Activated naive CD4-positive, alpha-beta T cell (primary cell): ENCODE measurements at places on chromosomes 6 and 20.

- DNase-seq, result no peak
Observed at GRCh38 chr6:109082188-109082577, 12.5 kb downstream of the SESN1 start.

- DNase-seq, result no peak
Observed at GRCh38 chr20:23092861-23093495, 6.9 kb upstream of the CD93 start.

DNA sequence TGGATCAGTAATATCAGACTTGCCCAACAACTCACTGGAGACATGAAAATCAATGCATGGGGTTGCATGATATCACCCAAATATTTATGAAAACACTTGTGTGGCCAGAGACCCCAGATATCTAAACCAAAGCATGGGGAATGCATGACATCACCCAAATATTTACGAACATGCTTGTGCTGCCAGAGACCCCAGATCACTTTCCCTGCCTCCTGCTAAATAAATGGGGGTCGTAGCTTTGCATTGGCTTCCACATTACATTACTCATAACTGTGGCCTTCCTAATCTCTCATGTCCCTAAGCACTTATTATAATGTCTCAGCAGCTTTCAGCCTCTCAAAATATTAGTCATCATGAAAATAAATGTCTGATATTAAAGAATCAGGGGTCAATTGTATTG, 838.0 kb upstream of the DEFB115 start:
- DNase-seq, result no peak

- no peak for DNase-seq
Observed at GRCh38 chr20:17870086-17870740, 98.4 kb downstream of the SNX5 start.

DNA sequence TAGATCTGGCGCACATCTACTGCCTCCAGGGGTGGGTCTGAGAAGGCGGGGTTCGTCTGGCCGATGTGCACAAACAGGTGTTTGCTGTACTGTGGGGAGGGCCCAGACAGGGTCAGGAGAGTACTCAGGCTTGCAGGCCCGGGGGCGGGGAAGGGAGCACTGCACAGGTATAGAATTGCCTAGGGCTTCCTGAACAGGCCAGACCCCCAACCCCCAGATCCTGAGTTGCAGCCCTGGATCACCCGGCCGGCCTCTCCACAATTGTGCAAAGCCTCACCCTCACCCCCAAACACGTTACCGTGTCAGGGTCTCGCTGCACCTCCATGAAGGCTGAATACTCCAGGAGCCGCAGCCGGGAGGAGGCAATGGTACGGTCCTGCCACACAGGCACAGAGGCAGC, 7.8 kb downstream of the RPL10A start:
- DNase-seq, result no peak

DNA sequence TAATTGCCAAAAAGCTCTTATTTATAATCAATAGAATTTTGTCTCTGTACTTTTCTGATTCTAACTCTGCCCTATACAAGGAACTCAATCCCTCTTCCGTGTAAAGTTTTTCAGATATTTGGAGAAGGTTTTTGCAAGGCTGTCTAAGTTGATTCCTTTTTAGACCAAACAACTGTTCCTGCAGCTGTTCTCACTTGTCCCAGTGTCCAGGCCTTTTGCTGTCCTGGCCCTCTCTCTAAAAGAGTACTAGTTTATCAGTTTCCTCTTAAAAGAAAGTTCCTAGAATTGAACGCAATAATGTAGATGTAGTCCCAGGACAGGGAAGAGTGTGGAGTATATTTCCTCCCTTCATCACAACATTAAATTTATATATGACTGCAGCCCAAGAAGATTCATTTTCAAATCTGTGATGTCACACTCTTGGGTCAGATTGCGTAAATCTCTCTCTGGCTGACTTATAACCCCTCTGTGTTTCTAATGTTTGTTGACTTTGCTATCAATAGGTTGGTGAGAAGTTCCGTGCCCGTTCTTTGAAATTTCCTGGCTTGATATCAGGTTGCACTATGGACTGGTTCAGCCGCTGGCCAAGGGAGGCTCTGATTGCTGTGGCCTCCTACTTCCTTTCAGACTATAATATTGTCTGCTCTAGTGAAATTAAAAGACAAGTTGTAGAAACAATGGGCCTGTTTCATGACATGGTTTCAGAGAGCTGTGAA, 139.4 kb upstream of the GLP1R start:
- no peak for DNase-seq

DNA sequence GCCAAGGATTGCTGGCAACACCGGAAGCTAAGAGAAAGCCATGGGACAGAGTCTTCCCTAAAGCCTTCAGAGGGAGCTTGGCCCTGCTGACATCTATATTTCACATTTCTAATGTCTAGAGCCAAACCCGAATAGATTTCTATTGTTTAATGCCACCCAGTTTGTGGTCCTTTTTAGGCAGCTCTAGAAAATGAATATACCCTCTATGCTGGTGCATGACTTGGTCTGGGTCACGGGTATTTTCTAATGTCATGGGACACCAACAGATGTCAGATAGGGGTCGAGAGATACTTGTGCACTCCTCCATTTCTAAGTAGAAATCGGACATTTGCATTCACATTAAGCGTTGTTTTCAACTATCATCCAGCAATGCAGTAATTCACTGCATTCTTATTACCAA, 37.0 kb upstream of the SOX4 start:
- DNase-seq, result no peak

DNA sequence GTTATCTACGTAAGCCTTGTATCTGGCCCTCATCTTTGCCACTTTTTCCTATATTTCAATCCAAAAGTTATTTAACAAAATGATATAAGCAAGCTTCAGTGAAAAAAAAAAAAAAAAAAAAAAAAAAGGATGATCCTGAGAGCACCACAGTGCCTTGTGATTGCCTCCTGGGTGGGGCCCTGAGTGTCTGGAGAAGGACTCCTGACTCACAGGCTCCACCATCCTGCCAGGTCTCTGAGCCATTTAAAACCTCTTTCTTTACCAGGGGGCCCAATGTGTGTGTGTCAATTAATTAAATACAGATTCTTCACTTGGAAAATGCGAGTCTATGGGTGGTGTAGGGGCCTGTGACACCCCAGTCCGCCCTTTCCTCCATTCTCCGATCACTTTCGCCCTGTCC, 105.2 kb downstream of the SMOC2 start:
- no peak for DNase-seq

DNA sequence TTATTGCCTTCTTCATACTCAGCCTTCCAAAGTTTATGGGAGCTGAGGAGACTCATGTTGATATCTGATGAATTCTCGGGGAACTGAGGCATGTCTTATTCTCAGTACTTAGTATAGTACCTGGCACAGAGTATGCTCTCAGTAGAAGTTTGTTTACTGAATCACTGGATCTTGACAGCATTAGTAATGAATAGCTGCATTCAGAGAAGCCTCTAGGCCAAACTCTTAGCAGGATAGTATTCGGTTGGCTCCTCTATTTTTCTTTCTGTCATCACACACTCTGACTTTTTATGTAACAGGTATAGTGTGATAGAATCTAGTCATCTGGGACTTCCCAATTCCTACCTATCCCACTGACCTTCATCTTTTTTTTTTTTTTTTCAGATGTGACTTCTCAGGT, 566.4 kb upstream of the MAN1A1 start:
- no peak for DNase-seq

GRCh38 chr6:34494973-34495372, 29.1 kb downstream of the PACSIN1 start:
- DNase-seq, result no peak

- DNase-seq, result no peak
Observed at GRCh38 chr20:33079259-33079658, at the start of gene BPIFB4. Gene BPIFB4 (plus strand): TSS chr20:33079643. CDS start chr20:33081527, 1,884 bp downstream.

DNA sequence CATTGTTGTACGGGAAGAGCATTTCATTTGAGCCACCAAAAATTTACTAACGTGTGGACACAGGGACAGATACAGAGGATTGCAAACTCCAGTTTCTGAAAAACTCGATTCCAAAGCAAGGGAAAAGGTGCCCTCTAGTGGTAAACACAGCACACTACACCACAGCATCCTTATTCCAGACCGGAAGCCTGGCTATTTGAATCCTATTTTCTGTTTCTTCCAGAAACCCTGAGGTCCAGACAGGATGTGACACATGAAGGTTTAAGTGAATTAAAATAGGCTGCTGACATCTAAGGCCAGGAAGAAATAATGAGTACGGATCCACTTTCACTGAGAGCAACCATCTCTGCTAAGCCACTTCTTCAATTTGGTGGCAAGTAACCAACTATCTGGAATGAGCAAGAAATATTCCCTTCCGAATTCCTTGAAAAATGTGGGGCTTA, 31.8 kb upstream of the GMPR start:
- DNase-seq, result no peak

- DNase-seq, result no peak
Observed at GRCh38 chr6:128379577-128379976, 140.8 kb downstream of the PTPRK start.

DNA sequence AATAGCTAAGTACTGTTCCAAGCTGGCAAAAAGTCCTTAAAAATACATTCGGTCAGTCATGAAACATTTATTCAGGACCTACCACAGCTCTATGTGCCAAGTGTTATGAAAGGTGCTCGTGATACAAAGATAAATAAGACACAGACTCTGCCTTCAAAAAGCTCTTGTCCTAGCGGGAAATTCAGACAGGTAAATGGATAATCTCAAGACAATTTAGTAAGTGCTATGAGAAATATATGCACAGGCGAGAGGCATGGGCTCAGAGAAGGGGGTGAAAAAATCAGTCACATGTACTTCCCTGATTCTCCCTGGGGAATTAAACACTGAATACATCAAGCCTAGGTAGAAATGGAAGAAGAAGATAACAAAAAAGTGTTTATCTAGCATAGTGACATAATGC, 49.8 kb upstream of the HEY2 start:
- DNase-seq, result no peak

- DNase-seq, result no peak
Observed at GRCh38 chr6:56757588-56757984, 114.9 kb upstream of the DST start.

DNA sequence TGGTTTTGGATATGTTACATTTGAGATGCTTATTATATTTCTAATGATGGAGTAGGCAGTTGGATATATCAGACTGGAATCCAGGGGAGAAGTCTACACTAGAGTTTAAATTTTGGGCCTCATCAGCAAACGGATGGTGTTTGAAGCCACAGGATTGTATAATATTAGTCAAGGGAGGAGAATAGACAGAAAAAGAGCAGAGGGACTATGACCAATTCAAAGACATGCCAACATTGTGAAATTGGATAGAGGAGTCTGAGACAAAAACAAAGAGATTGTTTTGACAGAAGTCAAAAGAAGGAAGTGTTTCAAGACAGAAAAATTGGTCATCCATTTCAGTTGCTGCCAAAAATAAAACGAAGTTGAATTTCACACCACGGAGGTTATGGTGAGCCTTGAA, 66.5 kb downstream of the NOX3 start:
- DNase-seq, result no peak

DNA sequence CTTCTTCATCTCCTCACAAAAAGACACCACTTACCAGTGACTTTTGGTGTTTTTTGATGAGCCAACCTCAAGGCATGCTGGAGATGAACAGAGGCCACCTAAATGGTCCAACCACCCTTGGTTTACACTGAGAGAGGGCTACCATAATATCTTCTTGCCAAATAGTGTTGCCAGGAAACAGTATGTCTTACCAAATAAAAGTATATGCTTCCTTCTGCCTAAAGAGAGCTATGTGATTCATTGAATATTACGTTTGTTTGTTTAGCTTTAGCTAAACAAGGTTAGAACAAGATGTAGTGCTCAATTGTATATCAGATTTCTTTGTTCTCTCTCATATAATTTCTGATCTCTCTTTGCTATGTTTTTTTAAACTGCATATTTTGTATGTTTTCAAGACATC, 40.6 kb upstream of the BMP6 start:
- DNase-seq, result no peak

GRCh38 chr6:135531954-135532490, 34.5 kb upstream of the AHI1 start:
- no peak for DNase-seq
